ENCODE measurements at places on chromosomes 11 and 22.

DNA sequence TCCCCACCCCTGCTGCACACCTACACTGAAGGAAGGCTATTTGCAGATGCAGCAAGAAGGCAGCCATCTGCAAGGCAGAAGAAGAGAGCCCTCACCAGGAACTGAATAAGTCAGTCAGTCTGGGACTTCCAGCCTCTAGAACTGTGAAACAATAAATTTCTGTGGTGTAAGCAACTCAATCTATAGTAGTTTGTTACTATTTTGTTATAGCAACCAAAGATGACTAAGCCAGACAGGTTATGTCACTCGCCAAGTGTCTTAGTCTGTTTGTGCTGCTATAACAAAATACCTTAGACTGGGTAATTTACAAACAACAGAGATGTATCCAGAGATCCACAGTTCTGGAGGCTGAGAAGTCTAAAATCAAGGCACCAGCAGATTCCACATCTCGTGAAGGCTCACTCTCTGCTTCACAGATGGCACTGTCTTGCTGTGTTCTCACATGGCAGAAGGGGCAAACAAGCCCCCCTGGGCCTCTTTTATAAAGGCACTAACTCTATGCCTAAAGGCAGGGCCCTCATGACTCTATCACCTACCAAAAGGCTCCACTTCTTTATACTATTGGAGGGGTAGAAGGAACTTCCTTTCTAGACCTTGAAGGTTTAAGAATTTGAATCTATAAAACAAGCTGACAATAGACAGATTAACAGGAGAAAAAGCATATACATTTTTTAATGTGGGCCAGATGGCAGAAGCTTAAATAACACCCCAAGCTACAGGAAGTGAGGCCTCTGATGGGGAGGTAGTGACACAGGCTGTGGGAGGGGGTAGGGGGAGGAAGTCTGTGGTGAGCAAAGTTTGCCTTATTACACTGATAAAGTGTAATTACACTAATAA is 12.3 kb downstream of the APOL6 start:
- peak; percentile 33 for DNase-seq

- DNase-seq: no peak
Observed at GRCh38 chr22:39589875-39590274, 19.3 kb downstream of the CACNA1I start.

DNA sequence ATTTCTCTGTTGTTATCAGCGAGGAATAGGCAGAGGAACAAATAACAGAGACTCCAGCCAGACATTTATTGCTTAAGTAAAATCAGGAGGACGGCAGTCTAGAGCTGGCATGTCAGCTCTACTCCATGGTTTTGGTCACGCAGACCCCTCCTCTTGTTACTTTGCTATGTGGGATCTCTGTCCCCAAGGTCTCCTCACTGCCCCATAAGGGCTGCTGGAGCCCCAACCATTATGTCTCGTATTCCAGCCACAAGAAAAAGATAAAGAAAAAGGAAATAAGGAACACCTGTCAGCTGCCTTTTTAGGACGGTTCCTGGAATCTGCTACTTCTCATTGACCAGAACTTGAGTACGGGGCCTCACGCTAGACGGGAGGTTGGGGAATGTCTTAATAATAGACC is 70.4 kb downstream of the ELFN2 start:
- DNase-seq: no peak

GRCh38 chr11:115710980-115711379 is 206.8 kb upstream of the CADM1 start:
- DNase-seq: no peak

GRCh38 chr11:17383461-17383860 is 5.0 kb downstream of the KCNJ11 start:
- DNase-seq: no peak

DNA sequence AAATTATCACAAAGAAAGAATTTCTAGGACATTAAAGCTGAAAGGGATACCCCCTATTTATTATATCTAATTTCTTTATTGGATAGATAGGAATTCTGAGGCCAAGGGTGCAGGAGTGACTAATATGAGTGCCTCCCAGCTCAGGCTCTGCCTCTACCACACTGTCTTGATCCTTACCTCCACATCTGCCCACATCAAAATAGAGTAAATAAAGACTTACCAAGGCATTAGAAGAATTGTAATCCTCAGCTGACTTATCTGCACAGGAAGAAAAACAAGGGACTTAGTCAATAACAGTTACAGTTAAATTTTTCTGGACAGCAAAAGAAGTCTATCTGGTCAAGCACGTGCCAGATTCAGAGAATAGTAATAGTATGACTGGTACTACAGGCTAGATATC is 72.6 kb upstream of the GDPD4 start:
- DNase-seq: no peak

- no peak for DNase-seq
Observed at GRCh38 chr11:67289651-67290479, 762 bp downstream of the ANKRD13D start.

- peak; percentile 76 for DNase-seq
Observed at GRCh38 chr11:57424792-57425564, 1.9 kb downstream of the SLC43A3 start.

DNA sequence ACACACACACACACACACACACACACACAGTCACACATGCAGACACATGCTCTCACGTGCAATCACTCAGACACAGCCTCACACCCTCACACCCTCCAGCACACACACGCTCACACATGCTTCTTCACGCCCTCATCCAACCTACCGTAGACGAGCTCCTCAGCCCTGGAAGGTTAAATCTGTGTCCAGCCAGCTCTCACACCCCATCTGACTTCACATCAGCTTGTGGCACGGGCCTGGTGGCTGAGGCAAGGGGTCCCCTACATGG is 1.3 kb upstream of the SCUBE1 start:
- DNase-seq: no peak

Data from T-helper 17 cell (primary cell).